ENCODE measurements at places on chromosomes 4 and X.

DNA sequence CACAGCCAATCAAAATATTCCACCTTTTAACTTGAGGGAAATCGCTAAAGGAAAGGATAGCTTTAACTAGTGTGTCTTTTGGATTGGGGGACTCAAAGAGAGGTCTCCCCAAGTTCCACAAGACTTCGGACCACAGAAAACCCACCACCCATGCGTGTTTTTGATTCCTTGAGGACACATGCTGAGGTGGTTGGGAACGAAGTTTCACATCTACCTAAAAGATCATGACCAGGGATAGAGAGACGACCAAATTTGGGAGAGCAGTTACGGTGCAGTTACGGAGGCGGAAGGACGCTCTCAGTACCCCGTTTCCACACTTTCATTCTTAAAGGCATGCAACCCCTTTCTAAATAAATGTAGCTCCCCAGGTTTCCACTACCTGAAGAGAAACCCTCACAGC, 1.1 kb downstream of the PCYT1B start:
- DNase-seq = no peak

DNA sequence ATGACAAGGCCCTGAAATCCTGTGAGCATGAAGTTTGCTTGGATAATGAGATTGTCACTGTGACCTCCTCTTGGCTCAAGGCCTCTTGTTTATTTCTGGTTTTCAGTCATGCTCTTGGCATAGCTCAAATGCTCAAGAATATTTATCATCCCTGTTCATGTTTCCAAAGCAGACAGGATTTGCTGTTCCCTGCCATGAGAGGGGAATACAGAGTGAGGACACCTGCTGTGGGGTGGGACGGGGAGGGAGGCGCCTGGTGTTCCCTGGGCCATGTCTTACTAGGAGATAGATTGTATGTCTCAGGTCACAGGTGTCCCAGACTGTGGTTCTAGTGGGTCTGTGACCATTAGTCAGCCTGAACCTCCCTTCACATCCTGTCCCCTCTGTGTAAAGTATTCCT, 34.9 kb upstream of the SH3RF1 start:
- no peak for DNase-seq

DNA sequence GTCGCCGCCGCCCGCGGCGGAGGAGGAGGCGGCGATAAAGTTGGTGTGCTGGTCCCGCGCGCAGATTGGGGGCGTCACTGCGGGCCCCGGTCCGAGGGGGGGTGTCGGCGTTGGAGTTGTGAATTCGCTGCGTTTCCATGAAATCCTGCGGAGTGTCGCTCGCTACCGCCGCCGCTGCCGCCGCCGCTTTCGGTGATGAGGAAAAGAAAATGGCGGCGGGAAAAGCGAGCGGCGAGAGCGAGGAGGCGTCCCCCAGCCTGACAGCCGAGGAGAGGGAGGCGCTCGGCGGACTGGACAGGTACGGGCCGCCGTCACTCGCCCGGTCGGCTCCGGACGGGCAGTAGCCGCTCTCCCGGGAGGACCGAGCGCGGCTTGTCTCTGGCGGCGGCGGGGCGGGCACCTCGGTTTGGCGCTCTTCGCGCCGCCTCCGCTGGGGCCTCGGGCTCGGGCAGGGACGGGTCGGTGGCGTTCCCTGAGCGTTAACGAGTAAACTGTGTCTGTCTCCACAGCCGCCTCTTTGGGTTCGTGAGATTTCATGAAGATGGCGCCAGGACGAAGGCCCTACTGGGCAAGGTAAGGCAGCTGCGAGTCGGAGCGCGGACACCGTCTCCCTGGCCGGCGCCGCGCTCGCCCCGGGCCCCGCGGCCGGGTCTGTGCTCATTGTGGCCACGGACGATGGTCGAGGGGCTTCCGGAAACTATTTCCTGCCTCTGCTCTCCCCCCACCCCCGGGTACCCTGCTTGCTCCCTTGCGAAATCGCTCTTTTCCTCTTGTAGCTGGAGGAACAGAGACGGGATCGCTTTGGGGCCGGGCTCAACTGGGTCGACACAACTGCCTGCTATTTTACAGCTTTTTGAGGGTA, 658 bp downstream of the KDM6A start:
- DNase-seq = peak; percentile 52

GRCh38 chrX:17592117-17592516, 145.2 kb upstream of the SCML1 start:
- no peak for DNase-seq

DNA sequence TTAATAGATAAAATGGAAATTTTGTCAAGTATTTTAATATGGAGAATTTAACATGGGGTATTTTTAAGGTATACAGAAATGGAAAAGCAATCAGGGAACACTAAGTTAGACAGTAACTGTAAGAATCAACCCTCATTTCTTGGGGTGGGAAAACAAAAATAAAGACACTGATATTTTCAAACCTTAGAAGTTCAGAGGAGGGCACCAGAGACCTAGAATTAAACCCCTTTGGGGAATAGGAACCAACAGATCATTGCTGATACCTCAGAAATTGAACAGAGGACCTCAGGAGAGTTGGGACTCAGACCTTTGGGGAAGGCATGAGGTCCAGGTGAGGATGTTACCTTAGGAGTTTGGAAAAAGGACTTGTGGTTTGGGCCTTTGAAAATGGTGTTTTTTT, 435.6 kb downstream of the TMA16 start:
- no peak for DNase-seq

GRCh38 chrX:110402091-110402849, 43.6 kb downstream of the RTL9 start:
- DNase-seq = no peak

DNA sequence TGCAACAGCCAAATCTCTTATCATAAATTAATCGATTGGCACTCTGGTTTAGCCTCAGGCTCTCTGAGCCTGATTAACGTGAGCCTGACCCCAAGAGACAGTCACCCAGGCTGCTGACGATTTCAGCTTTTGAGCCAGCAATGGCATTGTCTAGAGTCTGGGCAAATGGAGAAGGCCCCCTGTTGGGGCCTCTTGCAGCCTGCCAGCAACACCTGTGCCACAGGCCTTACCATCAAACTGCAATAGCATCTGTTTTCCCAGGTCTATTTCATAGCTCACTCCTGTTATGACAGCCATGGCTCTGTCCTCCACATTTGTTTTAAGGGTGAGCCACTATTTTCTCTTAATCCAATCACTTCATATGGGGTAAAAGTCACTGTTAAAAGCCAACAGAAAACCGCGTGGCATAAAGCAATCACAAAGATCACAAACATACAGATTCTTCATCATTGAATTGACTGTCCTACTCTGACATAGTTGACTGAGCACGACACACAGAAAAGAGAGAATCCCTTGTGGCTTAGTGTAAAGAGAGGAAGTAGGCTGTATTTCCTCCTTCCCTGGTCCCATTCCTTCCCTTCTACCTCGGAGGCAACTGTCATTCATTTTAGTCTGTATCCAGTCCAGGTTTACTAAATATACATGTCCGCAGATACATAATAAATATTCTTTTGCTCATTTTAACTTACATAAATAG, 47.8 kb downstream of the SLC9A7 start:
- no peak for DNase-seq

- no peak for DNase-seq
Measured at GRCh38 chr4:5814421-5814820, 78.5 kb downstream of the CRMP1 start.

- no peak for DNase-seq
Measured at GRCh38 chr4:7782783-7783182, 156.9 kb downstream of the AFAP1 start.

DNA sequence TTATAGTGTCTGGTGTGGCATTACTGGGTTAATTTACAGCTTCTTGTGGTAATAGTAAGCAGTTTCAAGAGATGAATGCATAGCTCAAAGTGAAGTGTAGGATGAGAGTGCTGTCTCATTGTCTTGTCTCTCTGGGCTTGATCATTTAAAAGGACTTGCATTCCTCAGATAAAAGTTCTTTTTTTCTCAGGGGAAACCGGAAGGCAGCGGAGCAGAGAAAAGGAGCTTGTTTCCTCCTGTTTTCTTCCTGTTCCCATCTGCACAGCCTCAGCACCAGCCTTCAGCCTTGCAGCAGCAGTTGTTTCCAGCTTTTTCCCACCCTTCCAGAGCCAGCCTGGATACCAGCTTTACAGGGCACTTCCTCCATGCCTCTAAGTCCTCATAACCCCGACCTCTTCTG, 61.4 kb upstream of the LGI2 start:
- DNase-seq = no peak

DNA sequence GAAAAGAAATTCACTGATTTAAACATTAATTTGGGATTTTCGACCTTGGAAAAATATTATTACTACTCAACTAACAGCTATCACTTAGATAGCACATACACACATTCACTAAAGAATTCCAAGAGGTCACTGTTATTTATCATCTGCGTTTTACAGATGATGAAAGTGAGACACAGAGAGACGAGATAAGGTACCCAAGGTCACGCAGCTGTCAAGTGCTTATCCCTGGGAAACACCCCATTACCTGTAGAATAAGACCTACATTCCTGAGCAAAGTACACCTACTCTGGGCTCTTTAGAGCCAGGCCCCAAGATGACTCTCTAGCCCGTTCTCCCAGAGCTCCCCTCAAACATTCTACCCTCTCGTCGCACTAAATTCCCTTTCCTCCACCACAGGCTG, 48.6 kb downstream of the HAUS3 start:
- no peak for DNase-seq

GRCh38 chr4:186887291-186887700, 163.6 kb upstream of the FAT1 start:
- no peak for DNase-seq

DNA sequence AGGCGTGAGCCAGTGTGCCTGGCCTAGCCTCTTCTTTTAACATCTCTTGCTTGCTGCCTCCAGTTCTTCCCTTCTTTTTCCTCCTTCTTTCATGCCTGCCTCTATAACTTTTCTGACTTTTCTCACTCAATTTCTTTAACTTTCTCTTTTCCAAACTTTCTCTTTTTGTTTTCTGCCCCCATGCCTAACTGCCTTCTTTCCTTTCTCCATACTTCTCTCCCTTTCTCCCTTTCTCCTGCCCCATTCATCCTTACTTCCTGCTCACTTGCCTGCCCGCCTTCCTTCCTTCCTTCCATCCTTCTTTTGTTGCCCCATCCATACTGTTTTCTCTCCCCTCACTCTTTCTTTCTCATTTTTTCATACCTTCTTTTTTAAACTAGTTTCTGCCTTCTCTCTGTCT, 105.2 kb downstream of the RBMX2 start:
- no peak for DNase-seq

GRCh38 chr4:175875993-175876771, 64.1 kb upstream of the GPM6A start:
- no peak for DNase-seq

- no peak for DNase-seq
Measured at GRCh38 chr4:2438822-2439718, 20.3 kb downstream of the CFAP99 start.

DNA sequence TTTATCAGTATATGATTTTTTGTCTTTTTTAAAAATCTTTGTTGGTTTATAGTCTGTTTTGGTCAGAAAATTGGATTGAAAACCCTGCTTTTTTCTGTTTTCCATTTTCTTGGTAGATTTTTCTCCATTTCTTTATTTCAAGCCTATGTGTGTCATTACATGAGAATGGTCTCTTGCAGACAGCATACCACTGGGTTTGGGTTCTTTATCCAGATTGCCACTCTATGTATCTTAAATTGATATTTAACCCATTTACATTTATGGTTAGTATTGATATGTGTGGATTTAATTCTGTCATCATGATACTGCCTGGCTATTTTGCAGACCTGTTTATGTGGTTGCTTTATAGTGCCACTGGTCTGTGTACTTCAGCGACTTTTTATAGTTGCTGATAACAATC, 239.9 kb upstream of the NDST4 start:
- DNase-seq = no peak

DNA sequence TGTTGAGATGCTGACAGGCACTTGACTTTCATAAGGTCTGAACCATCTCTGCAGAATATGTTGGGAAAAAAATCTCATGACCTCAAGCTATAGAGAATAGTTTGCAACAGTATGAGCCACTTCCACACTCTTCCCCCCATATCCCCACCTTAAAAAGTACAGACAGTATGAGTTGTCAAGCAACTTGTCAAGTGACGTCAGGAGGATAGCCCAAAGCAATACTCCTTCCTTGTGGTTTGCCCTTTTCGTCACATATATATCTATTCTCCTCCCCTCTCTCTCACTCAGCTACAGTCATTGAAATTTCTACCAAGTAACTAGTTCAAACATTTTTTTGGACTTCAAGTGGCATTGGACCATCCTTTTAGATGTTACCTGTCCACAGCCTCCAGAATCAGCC, 67.7 kb downstream of the MCF2 start:
- DNase-seq = no peak

DNA sequence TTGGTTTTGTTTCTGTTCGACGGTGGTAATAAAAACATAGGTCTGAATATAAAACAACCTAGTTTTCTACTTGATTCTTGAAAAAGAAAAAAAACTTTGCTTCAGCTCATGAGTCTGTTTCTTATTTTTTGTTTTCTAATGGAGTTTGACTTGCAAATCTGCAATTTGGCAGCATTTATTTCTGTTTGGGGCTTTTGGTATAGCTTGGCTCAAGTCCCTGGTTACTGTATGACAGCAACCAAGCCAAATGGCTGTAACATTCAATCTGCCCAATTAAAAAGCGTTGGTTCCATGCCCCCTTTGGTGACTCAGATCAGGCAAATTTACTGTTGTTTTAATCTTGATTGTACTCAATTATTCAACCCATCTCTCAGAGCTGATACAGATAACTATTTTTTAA, 263.4 kb downstream of the GRIA3 start:
- no peak for DNase-seq

- no peak for DNase-seq
Measured at GRCh38 chr4:176422001-176422400, 102.2 kb downstream of the SPCS3 start.

DNA sequence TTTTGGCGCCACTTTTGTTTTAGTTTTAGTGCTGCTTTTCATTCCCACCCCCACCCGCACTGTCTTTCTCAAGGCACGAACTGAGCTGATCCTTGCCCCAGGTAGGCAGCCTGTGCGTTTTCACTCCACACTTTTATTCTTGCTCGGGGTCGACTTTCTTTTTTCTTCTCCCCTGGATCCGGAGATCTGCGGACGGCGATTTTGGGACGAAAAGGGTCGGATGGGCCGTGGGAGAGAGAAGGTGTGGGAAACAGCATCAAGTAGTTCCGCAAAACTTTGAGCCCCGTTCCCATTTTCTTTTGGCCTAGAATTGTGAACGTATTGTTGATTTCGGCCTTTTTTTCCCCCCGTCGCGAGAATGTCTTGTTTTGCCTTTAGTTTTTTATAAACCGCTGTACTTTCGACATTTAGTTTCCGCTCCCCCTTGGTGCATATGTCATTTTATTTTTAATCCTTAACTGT, 531 bp downstream of the STAG2 start:
- peak; percentile 29 for DNase-seq

GRCh38 chrX:54248309-54248708, 65.3 kb upstream of the FAM120C start:
- DNase-seq = peak; percentile 7

- no peak for DNase-seq
Measured at GRCh38 chrX:66872771-66873170, 233.9 kb upstream of the EDA2R start.

GRCh38 chrX:44675362-44676024, 132.8 kb upstream of the FUNDC1 start:
- no peak for DNase-seq

DNA sequence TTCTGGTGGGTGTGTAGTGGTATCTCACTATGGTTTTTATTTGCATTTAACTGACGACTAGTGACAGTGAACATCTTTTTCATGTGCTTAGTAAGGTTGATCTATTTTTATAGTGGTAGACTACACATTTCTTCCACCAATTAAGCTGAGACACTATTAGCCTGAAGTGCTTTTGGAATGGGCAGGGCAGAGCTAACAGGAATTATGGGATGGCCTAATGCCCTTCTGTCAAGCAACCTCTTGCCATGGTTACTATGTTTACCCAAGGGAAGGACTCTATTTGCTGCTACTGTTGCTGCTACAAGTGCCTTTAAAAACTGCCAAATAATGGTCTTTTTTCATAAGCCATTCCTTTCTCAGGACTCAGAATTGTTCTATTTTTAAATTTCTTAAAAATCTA, 676.7 kb upstream of the ACTRT1 start:
- DNase-seq = no peak

All from CD4-positive, alpha-beta T cell treated with Interleukin-21 for 1 hour (primary cell).